ENCODE measurements at places on chromosomes 1 and 21. TPM values are rescaled to one million over a fixed set of nuclear protein-coding genes. Genes with fewer than 3 reads are reported as not detected.

The IL22RA1 gene
- total RNA-seq = not detected

The GJA4 gene
- total RNA-seq = not detected

DNA sequence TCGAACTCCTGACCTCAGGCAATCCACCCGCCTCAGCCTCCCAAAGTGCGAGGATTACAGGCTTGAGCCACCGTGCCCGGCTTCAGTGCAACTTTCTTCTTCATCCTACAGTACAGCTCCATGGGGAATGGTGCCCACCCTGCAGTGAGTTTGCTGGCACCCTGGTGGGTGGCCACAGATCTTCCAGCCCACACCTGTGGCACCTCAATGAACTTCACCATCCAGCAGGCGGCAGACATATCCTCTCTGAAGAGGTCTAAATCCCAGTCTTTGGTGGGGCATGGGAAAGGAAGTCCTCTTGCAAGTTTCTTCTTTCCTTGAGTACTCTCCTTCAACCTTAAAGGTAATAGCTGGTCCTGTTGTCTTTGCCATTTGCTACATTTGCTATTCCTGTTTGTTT is 18.1 kb upstream of the ZBTB8A start:
- peak; percentile 44 for DNase-seq

DNA sequence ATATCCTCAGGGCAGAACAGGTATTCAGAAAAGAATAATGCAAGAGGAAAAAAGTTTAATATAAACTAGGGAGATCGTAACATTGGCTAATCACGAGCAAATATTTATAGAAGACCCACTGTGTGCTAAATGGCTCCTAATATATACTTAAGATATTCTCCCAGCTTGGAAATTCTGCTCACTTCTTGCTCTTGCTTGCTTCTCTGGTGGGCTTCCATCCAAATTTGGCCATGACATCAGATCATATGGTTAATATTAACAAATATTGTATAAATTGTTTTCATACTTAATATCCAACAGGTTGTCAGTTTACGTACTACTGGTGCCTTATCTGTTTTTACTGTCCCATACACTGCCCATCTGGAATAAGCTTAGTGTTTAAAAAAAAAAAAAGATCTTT is 1.1 kb downstream of the COX20 start:
- no peak for DNase-seq

DNA sequence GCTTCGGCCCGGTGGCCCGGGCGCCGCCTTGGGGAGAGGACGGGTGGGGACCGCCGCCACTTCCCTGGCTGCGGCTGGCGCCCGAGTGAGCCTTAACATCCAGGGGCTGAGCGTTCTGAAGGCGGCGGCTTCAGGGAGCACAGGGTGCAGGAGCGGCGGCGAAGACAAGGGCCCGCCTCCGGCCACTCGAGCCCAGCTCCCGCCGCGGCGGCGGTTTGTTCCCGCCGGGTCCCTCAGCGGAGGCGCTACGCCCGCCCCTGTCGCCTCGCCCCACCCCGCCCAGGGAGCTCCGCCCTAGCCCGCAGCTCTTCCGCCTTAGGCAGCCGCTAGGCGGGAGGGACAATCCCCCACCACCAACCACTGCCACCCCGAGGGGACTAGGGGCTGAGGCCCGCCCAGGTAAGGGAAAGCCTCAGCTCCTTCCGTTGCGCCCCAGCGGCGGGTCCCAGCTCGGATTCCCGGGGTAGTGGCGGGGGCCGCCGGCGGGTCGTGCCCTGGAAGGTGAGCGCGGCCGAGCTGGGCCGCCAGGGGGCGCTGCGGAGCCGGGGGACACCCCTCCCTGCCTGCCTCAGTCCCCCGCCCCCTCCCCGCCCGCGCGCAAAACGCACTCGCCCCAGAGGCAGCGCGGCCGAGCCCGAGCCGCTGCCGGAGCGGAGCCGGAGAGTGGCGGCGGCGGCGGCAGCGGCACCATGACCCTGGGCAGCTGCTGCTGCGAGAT is at the start of gene FOXD2:
Gene FOXD2 (plus strand): TSS at position 598 of the 718 bp plus-strand sequence. CDS start 92 bp downstream, at position 690.
- peak; percentile 97 for DNase-seq

- no peak for DNase-seq
These were observed 6.6 kb downstream of the PEF1 start for GRCh38 chr1:31637915-31638673.

GRCh38 chr21:26962621-26963181 is 4.2 kb downstream of the ADAMTS5 start:
- no peak for DNase-seq

DNA sequence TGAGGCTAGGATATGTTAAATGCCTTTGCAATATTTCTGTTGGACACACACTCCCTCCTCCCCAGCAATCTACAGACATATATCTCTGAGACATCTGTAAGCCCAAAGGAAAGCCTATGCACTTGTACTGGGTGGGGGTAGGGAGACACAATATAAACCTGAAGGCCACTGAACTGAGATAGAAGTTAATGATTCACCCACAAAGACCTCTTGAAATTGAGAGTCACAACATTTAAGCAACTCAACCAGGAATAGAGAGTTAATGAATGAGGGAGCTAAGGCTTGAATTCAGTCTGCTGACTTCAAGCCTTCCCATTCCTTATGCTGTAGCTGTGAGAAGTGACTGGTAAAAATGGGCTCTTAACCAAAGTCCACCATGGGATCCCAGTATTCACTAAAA is 5.0 kb downstream of the OR10J1 start:
- no peak for DNase-seq

GRCh38 chr1:94591823-94592570 is 50.4 kb upstream of the F3 start:
- DNase-seq = no peak

DNA sequence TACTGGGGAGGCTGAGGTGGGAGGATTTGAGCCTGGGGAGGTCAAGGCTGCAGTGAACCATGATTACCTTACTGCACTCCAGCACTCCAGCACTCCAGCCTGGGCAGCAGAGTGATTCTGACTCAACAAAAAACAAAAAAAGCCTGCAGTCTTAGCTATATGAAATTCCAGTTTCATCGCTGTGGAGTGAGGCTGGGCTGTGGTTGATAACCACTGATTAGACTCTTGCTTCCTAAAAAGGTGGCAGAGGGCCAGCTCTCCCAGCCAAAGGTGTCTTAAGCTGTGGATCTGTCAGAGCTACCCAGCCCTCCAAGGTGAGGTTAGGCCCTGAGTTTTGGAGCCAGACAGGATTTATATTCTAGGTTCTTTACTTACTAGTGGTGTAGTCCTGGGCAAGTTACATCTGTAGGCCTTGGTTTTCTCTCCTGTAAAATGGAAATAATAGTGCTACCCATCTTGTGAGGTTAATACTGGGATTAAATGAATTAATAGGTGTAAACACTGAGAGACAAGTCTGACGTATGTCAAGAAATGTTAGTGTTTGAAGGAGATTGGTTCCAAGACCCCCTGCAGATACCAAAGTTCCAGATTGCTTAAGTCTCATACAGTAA is 35.9 kb downstream of the TMCC2 start:
- DNase-seq = no peak

- DNase-seq = no peak
These were observed 3.1 kb upstream of the VWA1 start for GRCh38 chr1:1432274-1432950.
